H9 (cell line): ENCODE measurements at places on chromosomes 7 and 10. TPM values are rescaled to one million over a fixed set of nuclear protein-coding genes. Genes with fewer than 3 reads are reported as not detected.

DNA sequence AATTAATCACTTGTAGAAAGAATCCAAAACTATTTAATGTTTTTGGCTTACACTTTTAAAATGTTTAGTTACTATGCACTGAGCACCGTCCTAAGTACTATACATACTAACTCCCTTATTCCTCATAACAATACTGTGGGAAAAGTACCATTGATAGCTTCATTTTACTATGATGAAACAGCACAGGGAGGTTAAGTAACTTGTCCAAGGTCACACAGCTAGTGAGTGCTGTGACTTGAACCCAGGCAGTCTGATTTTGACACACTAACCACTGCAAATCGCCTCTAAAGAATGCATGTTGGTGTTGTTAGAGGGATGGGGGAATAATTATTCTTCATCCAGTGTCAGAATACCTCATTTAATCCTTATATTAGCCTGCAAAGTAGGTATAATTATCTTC, 1.9 kb upstream of the RELN start:
- H3K27me3 ChIP-seq: peaks cover 27% of the 10 kb centered on the region
- no peak for DNase-seq
- no peaks in the 10 kb centered on the region; the same call in 1 of the 2 replicates for H3K4me1 ChIP-seq
- no peaks in the 10 kb centered on the region for H3K36me3 ChIP-seq
- H3K4me3 ChIP-seq: no peak overlapping the region

DNA sequence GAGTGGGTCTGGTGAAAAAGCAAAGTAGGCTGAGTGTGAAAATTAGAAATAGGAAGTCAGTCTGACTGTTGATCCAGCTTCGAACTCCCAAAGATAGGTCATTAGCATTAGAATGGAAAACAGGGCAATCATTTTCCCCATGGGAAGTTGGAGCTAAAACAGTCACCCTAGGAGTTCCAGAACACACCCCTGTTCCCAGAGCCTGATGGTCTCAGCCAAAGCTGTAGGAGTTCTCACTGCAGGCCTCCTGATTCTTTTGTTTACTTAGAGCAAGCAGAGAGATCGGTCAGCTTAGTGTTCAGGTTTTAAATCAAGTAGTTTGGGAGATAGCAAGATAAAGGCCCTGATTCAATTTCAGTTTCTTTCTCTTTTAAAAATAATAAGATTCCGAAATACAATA, 28.8 kb upstream of the JCAD start:
- no peaks in the 10 kb centered on the region for H3K27me3 ChIP-seq
- H3K36me3 ChIP-seq: no peaks in the 10 kb centered on the region
- no peak overlapping the region for H3K4me3 ChIP-seq
- no peaks in the 10 kb centered on the region; the same call in 1 of the 2 replicates for H3K4me1 ChIP-seq

DNA sequence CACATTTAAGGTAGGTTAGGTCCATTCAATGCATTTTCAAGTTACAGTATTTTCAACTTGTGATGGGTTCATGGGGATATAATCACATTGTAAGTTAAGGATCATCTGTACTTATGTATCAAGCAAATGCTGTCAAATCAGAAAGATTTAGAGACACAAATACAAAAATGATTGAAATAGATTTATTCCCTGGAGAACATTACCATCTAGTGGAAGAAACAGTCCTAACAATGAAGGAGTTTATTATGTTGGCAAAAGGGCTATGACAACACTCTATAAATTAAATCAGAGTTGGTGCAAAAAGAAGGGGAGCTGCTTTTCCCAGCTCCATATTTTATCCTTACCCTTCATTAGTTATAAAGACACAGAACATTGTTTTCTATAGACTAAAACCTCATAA, 69.0 kb downstream of the PRSS58 start:
- H3K27me3 ChIP-seq: no peaks in the 10 kb centered on the region
- no peak overlapping the region for H3K27ac ChIP-seq
- no peak overlapping the region for H3K4me3 ChIP-seq

- DNase-seq: no peak
- H3K36me3 ChIP-seq: peaks cover 22% of the 10 kb centered on the region
- H3K4me3 ChIP-seq: no peak overlapping the region
Observed at GRCh38 chr7:123327661-123328060, 127.9 kb upstream of the SLC13A1 start.

Gene SCIN
- 0.44 and 0.50 TPM in 2 replicates for total RNA-seq

Gene ARHGEF35
- total RNA-seq: 18.6 and 19.2 TPM in 2 replicates

Gene SPDYE5
- not detected in 2 replicates for total RNA-seq

Gene AZGP1
- total RNA-seq: 0.24 TPM in 1 of 2 replicates, not detected in the other
